ENCODE measurements at places on chromosomes 11 and 22.

- DNase-seq = no peak
These were observed 55.2 kb upstream of the BARX2 start for GRCh38 chr11:129320494-129320893.

- no peak for DNase-seq
These were observed 8.6 kb upstream of the TOLLIP start for GRCh38 chr11:1317993-1318392.

DNA sequence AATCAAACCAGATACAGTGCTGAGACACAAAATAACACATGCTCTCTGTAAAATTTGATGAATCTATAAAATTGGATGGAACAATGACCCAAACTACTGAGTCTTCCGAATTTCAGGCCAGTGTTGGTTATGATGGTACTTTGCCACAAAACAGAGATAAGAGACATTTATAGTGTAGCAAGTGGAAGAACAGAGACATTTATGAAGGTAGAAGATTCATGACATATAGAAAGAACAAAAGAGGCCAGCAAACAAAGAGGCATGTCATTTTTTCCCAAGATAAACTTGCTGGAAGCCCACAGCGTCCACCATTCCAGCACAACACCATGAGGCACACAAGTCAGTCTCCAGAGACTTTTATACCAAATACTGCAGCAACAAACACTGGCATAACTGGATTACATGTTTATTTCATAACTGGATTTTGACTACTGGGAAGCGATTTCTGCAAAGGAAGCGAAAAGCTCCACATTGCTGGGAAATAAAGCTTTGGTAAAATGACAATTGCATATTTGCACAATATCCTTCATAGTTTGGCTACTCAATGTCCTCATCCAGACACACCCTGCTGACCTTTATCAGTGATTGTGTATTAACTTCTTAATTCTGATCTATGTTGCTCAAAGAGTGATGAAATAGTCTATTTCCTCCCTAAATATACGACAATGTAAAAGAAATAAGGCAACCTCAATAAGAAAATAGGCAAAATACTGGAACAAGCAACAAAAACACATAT lies 17.5 kb downstream of the DDI1 start:
- DNase-seq = no peak

DNA sequence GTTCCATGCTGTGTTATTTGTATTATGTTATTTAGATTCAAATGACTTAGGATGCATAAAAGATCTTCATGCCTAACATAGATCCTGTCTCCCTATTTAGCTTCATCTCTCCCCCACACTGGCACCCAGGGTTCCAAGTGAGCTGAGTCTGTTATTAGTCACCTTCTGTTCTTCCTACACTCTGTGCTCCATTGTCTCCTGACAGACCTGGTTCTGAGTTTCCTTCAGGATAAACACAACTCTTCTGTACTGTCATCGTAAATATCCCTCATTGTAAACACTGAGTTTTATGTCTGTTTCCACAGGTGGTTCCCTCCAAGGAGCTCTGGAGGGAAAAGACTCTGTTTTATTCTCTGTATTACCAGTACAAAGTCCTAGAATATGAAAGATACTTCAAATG lies 8.7 kb downstream of the MMP26 start:
- DNase-seq = no peak

Measured in GM18507 (cell line).